ENCODE measurements at places on chromosomes 12 and 14.

DNA sequence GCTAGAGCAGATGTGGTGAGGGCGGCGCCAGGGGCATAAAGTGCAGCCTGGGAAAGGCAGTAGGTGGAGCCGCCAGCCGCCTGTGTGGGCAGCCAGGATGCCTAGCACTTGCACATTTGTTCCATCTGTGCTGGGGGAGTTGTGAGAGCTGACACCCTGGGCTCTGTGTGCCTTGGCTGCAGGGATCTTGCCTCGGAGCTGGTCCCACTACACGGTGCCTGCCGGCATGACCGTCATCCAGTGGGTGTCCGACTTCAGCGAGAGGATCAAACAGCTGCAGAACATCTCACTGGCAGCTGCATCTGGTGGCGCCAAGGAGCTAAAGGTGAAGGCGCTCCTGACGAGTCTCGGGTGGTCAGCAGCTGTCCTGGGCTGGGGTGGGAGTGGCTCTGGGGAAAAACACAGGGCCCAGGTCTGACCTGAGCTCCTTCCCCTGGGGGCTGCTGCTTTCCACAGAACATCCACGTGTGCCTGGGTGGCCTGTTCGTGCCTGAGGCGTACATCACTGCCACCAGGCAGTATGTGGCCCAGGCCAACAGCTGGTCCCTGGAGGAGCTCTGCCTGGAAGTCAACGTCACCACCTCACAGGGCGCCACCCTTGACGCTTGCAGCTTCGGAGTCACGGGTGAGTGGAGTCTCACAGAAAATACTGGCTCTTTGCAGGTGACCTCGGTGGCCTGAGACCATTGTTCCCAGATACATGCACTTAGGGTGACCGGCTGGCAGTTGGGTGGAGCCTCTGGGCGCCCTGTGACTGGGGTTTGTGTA lies 37.4 kb downstream of the HSP90AA1 start:
- DNase-seq: no peak

- no peak for DNase-seq
Measured at GRCh38 chr12:122018457-122018856, 3.2 kb upstream of the BCL7A start.

DNA sequence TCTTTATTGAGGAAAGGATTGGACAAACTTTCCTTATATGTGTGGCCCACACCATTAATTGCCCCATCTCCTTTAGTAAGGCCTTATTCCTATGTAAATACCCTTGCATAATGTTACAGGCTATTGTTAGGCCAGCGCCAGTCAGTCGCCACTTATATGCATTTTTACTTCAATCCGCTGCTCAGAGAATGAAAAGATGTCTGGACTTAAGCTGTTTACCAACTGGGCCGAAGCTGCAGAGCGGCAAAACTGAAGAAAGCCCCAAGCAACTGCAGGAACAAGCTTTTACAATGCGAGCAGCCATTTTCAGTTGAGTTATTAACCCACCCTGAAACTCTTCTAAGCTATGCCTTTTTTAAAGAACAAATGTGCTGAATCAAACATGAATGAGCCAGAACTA lies 92.1 kb upstream of the OTX2 start:
- no peak for DNase-seq

GRCh38 chr14:73712540-73713180 lies 1.5 kb downstream of the PNMA1 start:
- no peak for DNase-seq

DNA sequence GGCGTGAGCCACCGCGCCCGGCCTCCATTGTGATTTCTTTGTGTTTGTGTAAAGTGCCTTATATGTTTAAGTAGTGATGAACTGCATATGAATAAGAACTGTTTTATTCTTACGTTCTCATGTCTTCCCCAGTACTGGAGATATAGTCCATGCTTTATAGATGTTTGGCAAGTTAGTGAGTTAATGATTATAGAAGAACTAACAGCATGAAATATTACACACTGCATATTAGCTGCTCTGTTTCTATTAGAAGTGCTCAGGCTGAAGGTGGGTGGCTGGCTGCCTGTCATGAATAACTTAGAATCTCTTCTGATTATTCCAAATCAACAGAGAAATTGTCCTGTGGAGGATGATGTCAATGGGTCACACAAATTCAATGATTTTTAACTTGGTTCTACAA lies 709.4 kb downstream of the GALC start:
- DNase-seq: no peak
